ENCODE measurements at places on chromosomes 5 and 9. TPM values are rescaled to one million over a fixed set of nuclear protein-coding genes. Genes with fewer than 3 reads are reported as not detected.

- DNase-seq = peak; percentile 25
These were observed 1.9 kb upstream of the MTMR12 start for GRCh38 chr5:32314658-32315057.

DNA sequence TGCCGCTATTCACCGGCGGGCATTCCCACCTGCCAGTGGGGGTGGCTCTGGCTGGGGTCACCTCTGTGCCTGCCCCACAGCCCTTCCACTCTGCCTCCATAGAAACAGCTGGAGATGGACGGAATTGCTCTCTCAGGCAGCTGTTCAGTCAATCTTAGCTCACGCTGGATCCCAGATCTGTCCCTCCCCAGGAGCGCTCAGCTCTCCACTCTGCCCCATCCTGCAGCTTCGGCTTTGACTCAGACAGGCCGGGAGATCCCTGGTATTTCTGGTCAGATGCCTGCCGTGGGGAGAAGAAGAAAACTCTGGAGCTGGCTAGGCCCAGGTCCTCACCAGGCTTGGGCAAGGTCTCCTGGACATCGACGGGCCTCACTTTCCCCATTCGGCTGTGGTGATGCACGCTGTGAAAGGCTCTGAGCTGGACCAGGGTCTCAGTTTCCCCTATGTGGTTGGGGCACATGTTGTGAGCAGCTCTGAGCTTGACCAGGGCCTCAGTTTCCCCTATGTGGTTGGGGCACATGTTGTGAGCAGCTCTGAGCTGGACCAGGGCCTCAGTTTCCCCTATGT is 7.6 kb upstream of the SLC9A3 start:
- DNase-seq = no peak

- no peak for DNase-seq
These were observed 51.2 kb upstream of the CTSL start for GRCh38 chr9:87674565-87675299.

- peak; percentile 61 for DNase-seq
These were observed 519 bp downstream of the EXOC3 start for GRCh38 chr5:443239-444151.

GRCh38 chr5:81825237-81825636 is 74.3 kb upstream of the SSBP2 start:
- peak; percentile 66 for DNase-seq

DNA sequence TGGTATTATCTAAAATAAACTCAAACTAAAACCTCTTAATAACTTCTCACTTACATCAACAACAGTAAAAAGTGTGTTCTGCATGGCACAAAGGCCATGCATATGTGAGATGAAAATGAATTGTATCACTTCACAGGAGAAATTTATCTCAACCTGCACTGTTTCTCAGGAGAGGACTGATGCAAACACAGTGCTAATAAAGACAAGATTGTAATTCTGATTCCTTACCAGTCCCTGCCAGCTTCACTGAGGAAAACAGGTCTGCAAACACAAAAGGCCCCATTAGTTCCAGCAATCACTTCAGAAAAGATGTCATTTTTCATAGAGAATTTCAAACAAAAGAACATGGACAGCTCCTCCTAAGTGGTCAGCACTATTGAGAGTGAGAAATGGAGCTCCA is 117.3 kb upstream of the PDE4D start:
- no peak for DNase-seq

DNA sequence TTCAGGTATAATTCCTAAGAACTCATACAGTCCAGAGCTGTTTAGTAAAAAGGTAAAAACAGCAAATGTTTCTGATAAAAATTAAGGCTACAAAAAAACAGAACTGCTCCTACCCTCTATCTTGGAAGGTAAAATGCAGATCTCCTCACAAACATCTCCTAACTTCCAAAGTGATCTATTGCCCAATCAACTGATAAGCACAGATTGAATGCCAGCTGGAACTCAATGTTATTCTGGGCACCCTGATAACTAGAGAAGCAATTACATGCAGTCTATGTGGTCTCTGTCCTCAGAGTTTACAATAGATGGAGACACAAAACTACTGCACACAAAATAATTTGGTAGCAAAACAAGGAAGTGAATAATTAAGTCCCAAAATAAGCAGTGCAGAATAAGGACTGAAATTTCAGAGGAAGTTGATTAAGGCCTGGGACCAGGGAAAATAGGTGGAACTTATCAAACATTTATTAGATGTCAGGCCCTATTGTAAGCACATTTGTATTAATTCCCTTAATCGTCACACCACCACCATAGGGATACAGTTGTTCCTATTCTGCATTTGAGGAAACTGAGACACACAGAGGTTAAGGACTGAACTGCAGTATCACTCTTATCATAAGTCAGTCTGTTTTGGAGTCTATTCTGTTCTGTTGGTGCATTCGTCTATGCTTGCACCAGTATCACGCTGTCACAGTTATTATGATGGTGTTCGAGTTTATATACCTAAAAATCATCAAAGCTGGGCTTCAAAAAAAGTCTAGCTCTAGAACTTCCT is 102.2 kb upstream of the TARS1 start:
- no peak for DNase-seq

- no peak for DNase-seq
These were observed 221.3 kb upstream of the DAPK1 start for GRCh38 chr9:87276327-87276841.

- no peak for DNase-seq
These were observed 351.5 kb downstream of the MED10 start for GRCh38 chr5:6026766-6027406.

DNA sequence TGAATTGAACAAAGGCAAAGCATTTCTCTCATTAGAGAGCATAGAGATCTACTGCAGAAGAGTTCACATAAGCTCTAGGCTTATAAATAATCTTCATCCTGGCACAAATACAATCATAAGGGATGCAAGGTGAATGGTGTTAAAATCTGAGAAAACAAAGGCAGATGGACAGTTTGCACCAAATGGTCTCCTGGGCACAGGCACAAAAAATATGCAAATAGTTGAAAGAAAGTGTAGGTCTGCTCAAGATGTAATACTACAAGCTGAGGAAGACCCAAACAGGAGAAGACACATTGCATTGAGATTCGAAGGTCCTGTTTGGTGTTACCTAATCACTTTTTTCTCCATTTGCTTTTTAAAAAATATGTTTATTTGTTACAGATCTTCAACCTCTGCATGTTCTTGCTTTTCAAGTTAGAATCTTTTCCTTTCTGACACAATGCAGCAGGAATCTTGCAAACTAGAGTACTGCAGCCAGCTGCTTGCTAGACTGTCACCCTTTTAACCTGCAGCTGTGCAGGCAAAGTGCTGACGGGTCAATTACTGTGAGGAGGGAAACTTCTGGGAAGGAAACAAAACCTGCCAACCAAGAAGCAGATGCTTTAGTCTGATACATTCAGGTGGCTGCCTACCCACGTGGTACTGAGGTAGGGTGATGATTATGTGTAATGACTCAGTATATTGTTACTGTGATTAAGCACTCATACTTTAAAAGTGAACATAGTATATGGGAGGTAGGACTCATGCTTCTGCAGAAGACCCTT is 1048.6 kb upstream of the SEMA6A start:
- no peak for DNase-seq

DNA sequence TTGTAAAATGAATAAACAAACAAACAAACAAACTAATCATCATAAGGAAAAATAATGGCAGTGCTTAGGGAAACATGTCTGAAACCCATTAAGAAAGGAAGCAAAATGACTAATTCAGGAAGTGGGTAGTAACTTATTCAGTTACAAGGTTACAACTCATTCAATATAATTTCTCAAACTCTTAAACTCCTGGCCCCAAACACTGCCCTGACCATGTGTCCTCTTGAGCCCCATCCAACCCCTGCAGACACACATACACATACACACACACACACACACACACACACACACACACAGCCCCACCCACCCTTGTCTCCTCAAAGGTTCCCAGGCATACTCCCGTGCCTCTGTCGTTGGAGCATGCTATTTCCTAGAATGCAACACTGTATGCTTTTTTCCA is 193.9 kb downstream of the SEC61B start:
- DNase-seq = no peak

DNA sequence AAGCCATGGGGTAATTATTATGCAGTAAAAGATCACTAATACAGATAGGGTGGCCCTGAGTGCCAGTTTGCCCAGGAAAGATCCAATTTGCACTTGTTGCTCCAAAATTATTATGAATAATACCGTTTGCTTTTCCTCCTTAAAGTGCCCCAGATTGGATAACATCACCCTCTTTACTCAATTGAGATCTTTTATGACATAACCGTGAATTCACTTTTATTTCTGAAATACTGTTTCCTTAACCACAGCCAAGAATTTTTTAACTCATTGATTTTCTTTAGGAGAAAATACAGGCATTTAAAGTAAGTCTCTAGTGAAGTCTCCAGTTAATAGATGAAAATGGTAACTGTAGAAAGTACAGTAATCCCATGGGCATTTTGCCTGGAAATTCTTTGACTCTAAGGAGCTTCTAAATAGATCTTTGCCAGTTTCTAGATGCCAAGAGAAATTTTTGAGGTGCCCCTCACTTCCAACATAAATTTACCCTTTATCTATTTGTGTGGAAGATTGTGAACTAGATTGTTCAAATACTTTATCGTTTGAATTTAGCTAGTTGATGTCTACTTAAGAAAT is 99.2 kb downstream of the UHRF2 start:
- DNase-seq = no peak

DNA sequence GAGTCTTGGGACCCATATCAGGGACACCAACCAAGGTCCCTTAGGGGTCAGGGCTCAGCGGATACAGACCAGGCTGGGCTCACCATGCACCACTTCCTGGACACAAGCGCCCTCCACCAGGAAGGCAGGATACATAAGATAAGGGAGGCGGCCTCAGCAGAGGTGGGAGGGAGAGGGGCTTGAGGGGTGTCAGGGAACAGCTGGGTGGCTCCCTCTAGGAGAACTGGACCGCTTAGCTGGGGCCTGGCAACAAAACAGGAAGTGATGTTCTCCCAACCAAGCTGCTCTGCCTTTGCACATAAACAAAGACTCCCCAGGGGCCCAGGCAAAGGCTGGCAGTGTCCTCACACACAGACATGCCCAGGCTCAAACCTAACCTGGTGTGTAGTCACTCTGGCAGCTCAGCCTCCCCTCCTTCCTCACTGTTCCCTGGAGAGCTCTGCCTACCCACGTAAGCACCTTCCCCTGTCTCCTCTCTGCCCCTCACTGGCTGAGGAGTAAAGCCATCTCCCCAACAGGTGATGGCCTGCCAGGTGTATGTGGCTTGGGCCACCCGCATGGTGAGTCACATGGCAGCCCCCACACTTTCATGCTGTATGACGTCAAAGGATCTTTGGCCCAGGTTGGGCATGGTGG is 5.8 kb upstream of the BICD2 start:
- no peak for DNase-seq

DNA sequence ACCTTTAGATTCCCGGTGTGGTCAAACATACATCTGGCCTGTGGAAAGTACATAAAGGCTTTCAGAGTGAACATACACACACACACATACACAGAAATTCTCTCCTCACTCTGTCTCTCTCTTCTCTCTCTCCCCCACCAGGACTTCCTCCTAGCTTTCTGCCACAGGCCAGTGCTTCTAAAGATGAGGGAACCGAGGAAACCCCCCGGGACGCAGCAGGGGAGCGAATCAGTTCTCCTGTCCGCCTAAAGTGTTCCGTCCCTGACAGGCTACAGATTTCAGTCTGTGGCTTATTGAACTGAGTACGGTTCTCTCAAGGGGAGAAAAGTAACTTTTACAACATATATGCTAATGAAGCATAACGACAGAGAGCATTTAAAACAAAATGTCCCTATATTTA is 75.8 kb downstream of the MED27 start:
- DNase-seq = no peak

GRCh38 chr5:172505403-172505759 is 51.1 kb upstream of the SH3PXD2B start:
- DNase-seq = no peak

GRCh38 chr9:17075758-17076485 is 58.9 kb upstream of the CNTLN start:
- DNase-seq = no peak

DNA sequence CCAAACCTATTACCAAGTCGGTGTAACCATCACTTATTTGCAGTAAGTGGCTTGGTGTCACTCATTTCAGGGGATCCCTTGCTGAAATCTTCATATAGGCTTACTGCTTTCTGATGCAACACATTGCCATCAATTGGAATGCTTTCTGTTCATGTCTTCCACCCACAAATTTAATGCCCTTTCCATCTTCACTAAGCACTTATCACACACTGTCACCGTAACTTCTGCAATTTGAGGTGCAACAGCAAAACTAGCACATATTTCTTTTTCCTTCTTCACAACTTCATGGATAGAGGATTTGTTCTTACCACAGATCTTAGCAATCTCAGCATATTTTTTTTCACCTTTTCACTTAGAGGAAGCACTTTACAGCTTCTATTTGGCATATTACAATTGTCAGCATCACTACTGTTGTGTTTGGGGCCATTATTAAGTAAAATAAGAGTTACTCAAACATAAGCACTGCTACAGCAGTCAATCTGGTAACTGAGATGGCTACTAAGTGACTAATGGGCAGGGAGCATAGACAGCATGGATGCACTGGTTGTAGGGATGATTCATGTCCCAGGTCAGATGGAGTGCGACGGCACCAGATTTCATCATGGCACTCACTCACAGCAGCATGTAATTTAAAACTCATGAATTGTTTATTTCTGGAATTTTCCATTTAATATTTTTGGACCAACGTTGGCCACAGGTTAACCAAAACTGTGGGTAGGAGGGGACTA is 70.1 kb downstream of the PIP5K1B start:
- no peak for DNase-seq

- no peak for DNase-seq
These were observed 114.5 kb upstream of the LMX1B start for GRCh38 chr9:126499005-126499910.

GRCh38 chr5:6446626-6447309 is 1.9 kb upstream of the UBE2QL1 start:
- no peak for DNase-seq

GRCh38 chr5:173660481-173661280 is 44.2 kb upstream of the BOD1 start:
- DNase-seq = no peak

DNA sequence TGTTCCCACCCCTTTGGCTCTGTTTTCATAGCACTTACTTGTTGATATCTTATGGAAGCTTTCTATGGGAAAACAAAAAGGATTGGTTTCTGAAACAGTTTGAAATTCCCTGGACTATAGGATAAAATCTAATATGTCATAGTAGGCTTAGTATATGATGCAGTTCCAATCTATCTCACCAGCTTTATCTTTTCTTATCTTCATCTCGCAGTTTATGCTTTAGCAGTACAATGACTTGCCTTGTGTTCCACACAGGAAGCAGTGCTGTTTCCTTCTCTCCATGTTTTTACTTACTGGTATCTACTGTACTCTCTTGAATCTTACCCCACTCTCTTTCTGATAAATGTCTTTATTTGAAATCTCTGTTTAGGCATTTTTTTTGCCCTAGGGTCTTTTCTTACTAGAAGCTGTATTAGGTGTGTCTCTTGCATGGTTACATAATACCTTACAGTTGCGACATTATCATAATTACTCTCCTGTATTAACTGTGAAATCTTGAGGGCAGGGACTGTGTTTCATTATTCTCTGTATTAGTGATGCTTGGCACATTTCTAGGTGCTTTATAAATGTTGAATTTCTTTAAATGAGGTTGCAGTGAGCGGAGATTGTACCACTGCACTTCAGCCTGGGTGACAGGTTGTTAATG is 76.3 kb downstream of the FOCAD start:
- DNase-seq = peak; percentile 47

LHFPL2 gene
- 10.1 TPM for total RNA-seq

PTBP3 gene
- total RNA-seq = 141 TPM

AGXT2 gene
- not detected for total RNA-seq

AP3B1 gene
- 44.0 TPM for total RNA-seq

INSL6 gene
- not detected for total RNA-seq

TAF11L5 gene
- total RNA-seq = not detected

TUSC1 gene
- 0.88 TPM for total RNA-seq

MCC gene
- total RNA-seq = 2.5 TPM

SNCAIP gene
- not detected for total RNA-seq

BARX1 gene
- not detected for total RNA-seq

PTGER4 gene
- total RNA-seq = 22.4 TPM

Data from PC-9 (cell line).